ENCODE measurements at places on chromosomes 3 and 15.

DNA sequence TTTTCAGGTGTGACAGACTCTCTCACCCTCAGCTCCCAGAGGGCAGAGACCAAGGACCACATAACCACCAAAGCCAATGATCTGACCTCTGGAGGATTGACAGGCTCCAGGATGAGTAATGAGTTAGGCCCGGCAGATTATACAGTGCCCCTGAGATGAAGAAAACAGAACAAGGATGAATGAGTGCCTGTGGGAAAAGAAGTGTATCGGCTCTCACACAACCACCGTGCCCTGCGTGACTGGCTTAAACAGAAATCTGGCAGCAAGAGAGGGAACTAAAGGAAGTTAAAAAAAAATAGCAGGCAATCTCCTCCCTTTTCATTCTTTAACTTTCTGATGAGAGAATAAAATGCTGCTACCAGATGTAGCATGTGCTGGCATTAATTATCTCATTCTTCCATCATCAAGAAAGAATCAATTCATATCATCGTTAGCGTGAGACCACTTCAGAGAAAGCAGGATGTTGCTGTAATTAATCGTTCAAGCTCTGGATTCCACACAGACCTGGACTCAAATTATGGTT lies 227.5 kb upstream of the COL8A1 start:
- no peak for DNase-seq

GRCh38 chr15:47027322-47027946 lies 689.9 kb upstream of the SEMA6D start:
- peak; percentile 53 for DNase-seq

DNA sequence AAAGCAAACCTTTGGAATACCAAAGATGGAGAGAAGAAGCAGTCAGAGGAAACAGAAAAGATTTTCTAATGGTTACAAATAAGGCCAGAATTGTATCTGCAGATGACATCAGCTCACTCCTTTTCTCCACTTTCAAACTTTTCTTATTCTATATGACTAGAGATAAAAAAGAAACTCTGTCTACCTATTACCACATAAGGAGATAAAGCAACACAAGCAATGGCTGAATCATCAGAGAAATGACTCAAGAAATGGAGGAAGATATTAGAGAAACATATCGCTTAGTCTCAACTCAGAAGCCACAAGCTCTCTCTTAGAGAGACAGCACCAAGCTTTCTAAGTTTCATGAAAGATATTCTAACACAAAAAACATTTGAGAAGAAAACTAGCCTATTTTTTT lies 784.0 kb downstream of the ZPLD1 start:
- DNase-seq: no peak

GRCh38 chr15:85477730-85478129 lies 97.3 kb downstream of the AKAP13 start:
- DNase-seq: no peak

DNA sequence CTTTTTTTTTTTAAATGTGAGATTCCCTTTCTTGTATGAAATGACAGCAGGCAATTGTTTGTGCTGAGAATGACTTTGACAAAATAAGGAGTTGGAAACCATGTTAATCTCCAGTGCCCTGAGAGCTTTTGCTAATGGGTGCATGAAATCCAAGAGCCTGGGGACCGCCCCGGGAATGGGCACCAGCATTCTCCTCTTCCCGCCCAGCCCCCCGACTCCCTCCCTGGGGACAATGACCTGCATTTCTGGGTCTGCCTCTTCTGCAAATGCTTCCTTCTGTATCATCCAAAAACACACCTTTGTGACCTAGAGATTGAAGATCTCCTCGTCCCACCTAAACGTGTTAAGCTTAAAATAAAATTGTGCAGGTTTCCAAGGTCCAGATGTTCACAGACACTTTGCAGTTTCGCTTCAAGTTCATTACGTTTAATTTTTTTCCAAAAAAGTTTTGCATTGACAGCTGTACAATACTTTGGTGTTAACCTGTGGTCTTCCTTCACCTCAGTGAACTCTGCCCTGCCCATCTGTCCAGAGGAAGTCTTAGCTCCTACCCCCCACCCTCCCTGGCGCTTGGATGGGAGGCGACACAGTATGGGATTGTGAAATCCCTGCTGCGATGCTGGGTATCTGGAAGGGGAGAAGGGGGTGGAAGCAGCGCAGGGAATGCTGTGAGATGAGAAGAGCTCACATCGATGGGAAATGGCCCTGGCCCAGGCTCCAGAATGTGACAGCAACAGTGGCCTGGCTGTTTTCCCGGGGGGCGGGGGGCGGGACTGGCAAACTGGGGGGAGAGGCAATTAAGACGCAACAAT lies 50.1 kb downstream of the TLE3 start:
- DNase-seq: no peak

DNA sequence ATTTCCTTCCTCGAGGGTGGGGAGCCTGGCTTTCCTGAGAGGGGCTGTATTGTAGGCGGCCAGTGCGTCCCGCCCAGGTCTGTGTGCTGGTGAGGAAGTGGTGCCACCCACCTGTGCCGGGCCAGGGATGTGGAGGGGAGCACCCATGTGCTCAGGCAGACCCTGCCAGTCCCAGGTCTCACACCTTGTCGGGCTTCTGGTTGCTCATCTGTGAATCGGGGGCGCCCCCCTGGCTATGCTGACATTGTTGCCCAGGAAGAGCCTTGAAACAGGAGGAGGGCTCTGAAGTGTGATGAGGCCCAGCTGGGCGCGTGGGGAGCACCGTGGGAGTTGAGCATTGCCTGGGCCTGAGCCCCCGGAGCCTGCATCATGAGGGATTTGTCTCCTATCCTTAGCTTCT lies 4.8 kb downstream of the FBLN2 start:
- DNase-seq: no peak

- peak; percentile 61 for DNase-seq
These were observed 32.7 kb upstream of the CD96 start for GRCh38 chr3:111509308-111509707.

DNA sequence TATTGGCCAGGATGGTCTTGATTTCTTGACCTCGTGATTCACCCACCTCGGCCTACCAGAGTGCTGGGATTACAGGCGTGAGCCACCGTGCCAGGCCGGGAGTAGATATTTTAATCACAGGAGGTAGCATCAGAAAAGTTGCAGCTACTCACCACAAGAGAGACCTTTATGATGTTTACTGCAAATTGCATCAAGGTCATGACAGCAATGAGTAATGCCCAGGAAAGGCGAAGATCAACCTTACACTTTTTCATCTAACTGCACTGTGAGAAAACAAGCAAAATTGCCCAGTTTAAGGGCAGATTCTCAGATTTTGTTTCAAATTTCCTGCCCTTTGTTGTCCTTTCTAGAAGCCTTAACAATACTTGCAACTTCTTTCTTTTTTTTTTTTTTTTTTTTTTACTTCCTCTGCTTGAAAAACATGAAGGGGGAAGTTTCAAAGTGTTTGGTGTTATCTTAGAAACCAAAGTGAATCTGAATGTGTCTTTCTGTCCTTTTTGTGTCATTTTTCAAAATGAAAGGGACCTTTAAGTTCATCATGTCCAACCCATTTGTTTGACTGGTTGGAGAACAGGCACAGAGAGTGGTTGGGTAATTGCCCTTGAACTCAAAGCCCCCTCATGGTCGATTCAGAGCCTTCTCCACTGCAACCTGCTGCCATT lies 25.0 kb downstream of the TGFBR2 start:
- no peak for DNase-seq

DNA sequence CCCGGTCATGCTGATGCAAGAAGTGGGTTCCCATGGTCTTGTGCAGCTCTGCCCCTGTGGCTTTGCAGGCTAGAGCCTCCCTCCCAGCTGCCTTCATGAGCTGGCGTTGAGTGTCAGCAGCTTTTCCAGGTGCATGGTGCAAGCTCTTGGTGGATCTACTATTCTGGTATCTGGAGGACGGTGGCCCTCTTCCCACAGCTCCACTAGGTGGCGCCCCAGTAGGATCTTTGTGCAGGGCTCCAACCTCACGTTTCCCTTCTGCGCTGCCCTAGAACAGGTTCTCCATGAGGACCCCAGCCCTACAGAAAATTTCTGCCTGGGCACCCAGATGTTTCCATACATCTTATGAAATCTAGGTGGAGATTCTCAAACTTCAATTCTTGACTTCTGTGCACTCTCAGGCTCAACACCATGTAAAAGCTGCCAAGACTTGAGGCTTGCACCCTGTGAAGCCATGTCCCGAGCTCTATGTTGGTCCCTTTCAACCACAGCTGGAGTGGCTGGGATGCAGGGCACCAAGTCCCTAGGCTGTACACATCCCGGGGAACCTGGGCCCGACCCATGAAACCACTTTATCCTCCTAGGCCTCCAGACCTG lies 238.4 kb upstream of the MDFIC2 start:
- DNase-seq: peak; percentile 3

GRCh38 chr3:9088441-9089353 lies 125.4 kb upstream of the RAD18 start:
- no peak for DNase-seq

- DNase-seq: no peak
These were observed 30.1 kb downstream of the POPDC2 start for GRCh38 chr3:119630128-119630879.

GRCh38 chr3:159616234-159616825 lies 372.3 kb upstream of the IL12A start:
- DNase-seq: peak; percentile 15

- DNase-seq: no peak
These were observed 33.3 kb upstream of the XCR1 start for GRCh38 chr3:46060551-46060950.

DNA sequence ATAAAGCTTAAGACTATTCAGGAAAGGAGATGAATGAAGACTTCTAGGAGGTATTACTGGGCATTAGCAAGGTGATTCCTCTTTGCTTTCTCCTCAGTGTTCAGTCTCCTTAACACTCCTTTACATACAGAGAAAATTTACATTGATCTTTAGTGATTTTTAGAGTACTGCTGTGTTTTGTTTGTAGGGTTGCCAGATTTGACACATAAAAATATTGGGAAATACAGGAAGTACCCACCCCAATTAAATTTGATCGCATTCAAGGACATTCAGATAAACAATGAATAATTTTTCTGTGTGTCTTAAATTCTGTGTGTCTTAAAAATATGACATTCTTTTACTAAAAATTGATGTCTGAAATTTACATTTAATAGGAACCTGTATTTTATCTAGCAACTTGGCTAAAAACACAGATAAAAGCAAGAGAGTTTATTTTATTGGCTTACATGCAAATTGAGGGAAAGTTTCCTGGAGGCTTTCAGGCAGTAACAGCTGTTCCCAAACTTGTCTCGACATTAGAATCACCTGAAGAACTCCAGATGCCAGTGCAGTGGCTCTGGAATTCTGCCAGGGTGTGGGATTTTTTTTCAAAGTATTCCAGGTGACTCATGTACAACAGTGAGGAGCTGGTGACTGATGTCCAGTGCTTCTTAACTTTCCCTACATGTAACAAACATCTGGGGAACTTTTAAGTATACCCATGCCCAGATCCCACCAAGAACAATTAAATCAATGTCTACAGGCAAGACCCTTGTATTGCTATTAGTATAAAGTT lies 23.4 kb upstream of the PLOD2 start:
- DNase-seq: no peak

DNA sequence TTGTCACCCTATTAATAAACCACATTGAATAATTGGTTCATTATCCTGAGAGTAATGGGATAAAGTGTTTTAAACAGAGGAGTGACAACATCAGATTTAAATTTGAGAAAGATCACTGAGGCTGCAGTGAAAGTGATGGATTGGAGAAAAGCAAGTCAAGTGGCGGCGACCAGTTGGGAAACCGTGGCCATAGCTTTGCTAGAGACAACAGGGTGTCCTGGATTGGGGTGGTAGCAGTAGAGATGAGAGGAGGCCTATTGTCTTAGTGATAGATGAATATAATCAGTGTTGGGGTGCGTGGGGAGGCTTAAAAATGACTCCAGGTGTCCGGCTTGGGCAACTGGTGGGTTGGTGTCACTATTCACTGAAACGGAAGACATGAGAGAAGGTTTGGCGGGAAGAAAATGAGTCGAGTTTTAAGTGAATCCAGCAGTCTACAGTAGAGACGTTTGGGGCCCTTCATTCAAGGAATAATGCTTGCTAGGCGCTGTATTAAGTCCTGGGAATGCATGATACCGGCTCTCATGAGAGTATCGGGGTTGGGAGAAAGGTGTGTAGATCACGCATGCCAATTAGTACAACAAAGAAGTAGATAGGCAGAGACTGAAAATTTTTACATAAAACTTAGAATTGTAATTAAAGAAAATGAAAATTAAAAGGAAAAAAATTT lies 819 bp downstream of the NEK4 start:
- DNase-seq: no peak

- DNase-seq: no peak
These were observed 935.0 kb downstream of the FHIT start for GRCh38 chr3:60316121-60316797.

DNA sequence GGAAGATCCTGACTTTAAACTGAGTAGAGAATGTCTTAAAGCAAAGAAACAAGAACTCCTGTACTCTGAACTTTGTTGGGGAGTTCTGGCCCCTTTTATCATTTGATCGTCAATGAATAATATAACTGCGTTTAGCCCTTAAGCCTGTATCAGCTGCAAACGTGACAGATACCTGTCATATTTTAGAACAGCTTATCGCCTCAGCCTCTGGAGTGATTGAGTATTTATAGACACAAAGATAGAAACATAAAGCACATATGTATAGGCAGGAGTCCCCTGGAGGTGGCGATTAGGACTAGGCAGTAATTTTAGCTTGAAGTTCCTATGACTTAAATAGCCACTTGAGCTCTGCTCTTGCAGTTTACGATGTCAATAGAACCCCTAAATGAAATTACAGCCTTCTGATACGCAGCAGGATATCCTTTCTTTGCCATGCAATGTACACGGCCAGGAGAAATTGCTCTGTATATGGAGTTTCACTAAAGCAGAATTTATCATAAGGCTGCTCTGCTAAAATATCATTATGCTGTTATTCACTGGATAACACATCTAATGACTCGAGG lies 321.8 kb downstream of the TIGIT start:
- DNase-seq: peak; percentile 21

GRCh38 chr15:60118626-60119025 lies 114.5 kb downstream of the FOXB1 start:
- no peak for DNase-seq

DNA sequence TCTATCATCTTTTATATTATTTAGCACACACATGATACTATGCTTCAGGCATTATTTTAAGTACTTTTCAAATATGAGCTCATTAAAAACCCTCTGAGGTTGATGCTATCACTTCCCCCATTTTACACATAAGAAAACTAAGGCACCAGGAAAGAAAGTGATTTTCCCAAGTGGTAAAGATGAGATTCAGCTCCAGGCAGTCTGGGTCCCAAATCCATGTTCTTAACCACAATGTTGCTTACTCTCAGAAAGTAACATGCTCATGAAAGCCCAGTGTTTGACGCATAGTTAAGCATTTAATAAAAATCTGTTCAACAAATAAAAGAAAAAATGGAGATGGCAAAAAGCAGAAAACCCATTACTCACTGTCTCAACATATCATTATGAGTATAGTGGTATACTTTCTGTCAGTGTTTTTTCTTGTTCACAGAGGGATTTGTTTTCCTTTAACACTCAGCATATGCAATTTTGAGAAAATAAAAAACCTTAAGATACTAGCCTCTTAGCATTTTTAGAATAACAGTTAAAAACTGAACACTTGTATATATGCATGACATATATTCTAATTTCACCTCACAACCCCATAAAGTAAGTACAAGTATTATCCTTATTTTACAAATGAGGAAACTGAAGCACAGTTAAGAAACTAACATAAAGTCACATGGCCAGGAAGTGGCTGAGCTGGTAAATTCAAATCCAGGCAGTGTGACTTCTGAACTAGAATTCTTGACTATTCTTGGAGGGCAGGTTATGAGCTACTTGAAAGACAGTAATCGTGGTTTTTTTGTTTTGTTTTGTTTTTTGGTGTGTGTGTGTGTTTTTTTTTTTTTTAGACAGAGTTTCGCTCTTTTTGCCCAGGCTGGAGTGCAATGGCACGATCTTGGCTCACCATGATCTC lies 10.4 kb downstream of the PEAK1 start:
- no peak for DNase-seq

GRCh38 chr15:33344530-33344929 lies 33.8 kb downstream of the RYR3 start:
- no peak for DNase-seq
